ENCODE measurements at places on chromosomes 1 and 21.

GRCh38 chr1:239947801-239948200 lies 143.9 kb upstream of the FMN2 start:
- no peak for DNase-seq

GRCh38 chr1:10734962-10735544 lies 61.4 kb downstream of the CASZ1 start:
- DNase-seq, result no peak

- no peak for DNase-seq
Measured at GRCh38 chr1:161885003-161885402, 118.9 kb downstream of the ATF6 start.

DNA sequence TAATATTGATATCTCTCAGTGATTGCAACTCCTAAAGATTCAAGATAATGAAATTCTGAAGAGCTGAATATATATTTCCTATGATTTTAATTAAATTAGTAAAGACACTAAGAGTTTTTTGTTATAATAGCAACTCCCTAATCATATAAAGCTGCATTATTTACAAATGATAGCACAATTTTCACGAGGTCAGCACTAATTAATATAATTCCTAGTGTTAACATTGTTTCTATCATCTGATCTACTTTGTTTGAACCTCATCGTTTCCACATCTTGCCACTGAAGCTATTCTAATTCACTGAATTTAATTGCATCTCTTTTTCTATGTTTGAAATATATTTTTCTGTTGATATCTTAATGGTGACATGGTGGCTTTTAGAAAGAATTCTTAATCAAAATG lies 279.1 kb upstream of the ADGRL4 start:
- DNase-seq, result no peak

GRCh38 chr21:8991088-8991907 lies 1530.1 kb upstream of the TPTE start:
- no peak for DNase-seq

- no peak for DNase-seq
Measured at GRCh38 chr21:43752758-43753438, 23.2 kb downstream of the CSTB start.

DNA sequence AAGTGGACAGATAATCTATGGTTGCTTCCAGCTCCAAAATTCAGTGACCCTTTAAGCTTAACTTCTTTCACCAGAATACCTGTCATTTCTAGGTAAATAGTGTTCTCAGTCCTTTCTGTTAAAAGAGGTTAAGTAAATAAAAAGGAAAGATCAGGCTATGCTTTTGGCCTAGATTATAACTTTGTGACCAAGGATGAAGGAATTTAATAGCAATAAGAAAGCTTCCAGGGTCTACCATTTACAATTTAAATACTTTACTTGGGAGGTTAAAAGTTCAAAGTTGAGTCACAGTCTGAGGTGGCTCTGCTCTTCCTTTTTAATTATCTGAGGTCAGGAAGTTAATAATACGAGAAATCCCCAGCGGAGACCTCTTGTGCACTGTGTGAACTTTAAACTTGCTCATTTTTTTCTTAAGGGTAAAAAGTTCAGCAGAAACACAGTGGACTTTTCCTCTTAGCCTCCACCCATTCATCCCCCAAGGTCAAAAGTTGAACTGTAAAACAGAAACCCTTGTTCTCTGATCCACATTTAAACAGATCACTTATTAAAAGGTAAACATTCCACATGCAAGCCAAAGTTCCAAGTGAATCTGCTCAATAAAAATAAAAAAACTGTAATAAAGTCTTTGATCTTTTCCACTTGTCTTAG lies 187.1 kb downstream of the NRIP1 start:
- DNase-seq, result no peak

DNA sequence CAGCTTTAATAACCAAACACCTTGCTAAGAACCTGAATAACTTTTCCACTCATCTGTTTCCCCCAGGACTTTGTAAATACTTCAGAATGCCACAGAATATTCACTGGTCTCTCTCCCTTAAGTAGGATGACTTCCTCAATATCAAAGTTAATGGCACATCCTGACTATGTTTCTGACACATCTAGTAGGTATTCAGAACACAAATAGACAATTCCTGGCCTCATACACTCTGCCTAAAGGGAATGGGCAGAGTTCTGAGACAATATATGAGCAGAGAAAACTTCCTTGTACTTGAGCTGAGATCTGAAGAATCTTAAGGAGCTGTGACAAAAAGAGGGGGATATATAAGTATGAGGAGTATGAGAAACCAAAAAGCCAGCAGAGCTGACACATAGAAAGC lies 34.8 kb downstream of the ANKRD13C start:
- DNase-seq, result no peak

- no peak for DNase-seq
Measured at GRCh38 chr1:159915571-159916241, 9.6 kb downstream of the TAGLN2 start.

DNA sequence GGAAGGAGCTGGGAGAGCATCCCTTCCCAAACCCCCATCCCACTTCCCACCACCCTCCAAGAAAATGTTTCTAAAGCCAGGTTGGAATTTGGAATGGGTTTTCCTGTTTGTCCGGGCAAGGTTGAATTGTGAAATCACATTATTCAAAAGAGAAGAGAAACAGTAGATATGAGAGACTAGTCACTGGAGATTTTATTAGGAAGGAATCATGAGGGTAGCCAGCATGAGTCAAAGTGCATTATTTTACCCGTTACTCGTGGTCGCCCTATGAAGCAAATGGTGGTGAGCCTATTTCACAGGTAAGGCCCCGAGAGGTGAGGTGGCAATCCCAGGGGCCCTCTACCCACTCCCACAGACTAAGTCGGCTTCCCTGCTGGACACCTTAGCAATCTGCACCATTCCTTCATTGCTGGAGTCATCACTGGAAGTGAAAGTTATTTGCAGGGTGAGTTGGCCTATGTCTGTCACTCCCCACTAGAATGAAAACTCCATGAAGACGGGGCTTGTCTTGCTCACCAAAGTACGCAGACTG lies 52.8 kb downstream of the TOMM20 start:
- no peak for DNase-seq

GRCh38 chr1:156592158-156592909 lies 758 bp downstream of the NAXE start:
- DNase-seq, result no peak
